ENCODE measurements at places on chromosomes 1 and 21.

- DNase-seq: no peak
Measured at GRCh38 chr1:76352741-76353435, 278.3 kb downstream of the ST6GALNAC3 start.

- DNase-seq: no peak
Measured at GRCh38 chr1:29057700-29058099, 66.0 kb downstream of the TMEM200B start.

GRCh38 chr1:219566951-219567947 lies 45.7 kb downstream of the ZC3H11B start:
- DNase-seq: no peak

GRCh38 chr1:89519779-89520358 lies 4.8 kb upstream of the LRRC8B start:
- DNase-seq: no peak

- peak; percentile 92 for DNase-seq
Measured at GRCh38 chr21:42227909-42228708, 9.2 kb downstream of the ABCG1 start.

DNA sequence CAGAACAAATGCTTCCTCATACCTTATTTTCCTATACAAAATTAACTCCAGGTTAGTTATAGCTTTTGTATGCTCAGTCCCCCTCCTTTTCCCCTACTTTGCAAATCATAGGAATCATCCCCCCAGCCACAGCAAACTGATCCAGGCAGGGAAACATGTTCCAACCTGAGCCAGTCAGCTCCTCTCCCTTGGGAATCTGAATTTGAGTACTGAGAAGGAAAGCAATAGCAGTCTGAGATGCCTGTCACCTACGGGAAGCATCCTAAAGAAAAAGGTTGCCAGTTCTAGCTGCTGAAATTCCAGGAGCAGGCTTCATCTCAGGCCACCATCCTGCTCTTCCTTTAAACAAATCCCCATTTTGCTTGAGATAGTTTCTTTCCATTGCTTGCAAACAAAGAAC lies 6.9 kb downstream of the ADSS2 start:
- DNase-seq: no peak

DNA sequence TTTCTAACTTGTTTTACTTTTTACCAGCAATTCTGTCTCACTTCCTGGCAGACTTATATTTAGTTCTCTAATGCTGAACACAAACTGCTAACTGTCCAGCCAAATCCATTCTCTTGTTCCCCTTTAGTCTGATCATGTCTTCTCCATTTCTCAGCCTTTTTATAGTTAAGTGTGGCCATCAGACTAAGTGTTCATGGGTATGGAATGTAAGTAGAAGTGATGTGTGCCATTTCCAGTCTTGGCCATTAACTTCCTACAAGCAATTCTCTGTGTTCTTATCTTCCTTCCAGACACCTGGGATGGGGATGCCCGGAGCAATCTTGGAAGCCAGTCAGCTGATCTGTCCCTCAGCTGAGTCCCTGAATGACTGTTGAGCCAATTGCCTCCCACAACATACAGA lies 165.8 kb downstream of the ST6GALNAC3 start:
- DNase-seq: no peak

- no peak for DNase-seq
Measured at GRCh38 chr1:53142226-53142853, at the start of gene SLC1A7. Gene SLC1A7 (minus strand): TSS chr1:53142638. CDS start chr1:53142449, 189 bp downstream.

DNA sequence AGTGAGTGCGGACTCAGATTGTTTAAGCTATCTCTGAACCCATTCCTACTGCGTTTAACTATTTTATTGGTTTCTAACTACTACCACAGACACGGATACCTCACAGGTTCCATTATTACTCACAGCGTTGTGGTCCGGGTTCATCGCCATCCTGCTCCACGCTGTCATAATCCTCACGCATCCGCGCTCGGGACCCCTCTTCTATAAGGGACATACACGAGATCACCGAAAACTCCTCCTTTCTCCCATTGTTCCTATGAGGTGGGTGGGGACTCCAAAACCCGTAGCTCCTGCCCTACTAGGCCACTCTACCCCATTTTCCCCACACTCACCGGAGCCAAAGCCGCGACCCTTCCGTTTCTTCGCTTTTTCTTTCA lies 610 bp downstream of the RBM8A start:
- peak; percentile 55 for DNase-seq

- DNase-seq: no peak
Measured at GRCh38 chr1:53111073-53111556, 31.3 kb downstream of the SLC1A7 start.

DNA sequence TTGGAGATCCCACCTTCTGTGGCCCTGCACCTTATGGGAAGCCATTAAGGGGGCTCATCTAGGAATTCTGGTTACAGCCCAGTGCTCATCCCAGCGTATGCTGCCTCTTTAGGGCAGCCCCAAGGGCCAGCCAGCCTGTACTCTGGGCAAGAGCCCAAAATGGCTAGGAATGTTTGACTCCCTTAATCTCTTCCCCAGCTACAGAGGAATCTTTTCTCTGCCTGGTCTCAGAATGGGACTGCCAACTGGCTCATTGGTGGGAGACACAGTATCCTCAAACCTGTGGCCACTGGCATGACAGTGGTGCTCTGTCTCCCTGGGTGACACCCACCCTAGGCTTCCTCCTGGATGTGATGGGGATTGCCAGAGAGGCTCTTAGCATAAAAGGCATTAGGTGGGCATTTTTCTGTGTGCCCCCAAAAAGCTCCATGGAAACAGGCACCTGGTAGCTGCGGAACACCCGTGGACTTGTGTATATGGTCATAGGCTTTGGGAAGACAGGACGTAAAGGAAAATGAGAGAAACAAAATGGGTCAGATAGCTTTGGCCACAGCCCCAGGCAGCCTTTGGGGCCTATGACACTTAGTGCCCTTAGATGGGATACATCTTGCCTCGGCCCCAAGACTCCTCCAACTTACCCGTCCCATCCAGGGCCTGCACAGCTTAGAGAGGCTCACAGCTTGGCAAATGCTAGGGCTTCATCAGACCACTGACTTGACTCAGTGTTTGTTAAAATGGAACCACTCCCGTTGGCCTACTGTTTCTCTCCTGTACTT lies 6.9 kb downstream of the TMEM81 start:
- DNase-seq: no peak

DNA sequence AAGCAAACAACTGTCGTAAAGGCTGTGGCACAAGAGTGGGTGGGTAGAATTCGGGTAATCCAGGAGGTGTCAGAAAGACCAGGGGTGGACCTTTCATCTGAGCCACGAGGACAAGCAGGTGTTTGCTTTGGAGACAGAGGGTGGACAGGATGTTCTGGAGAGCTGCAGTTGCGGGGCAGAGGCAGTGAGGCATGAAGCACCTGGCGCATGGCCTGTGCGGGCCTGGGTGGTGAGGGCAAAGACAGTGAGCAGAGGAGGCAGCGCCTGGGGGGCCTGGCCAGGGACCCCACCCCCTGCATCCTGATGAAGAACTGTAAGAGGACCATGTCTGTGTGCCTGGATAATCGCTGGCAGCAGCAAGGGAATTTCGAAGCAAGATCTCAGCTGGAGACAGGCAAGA lies 24.9 kb downstream of the KIF26B start:
- DNase-seq: no peak
